ENCODE measurements at places on chromosomes 2 and 18.

- no peak for DNase-seq
These were observed 66.4 kb downstream of the MCFD2 start for GRCh38 chr2:46849046-46849715.

DNA sequence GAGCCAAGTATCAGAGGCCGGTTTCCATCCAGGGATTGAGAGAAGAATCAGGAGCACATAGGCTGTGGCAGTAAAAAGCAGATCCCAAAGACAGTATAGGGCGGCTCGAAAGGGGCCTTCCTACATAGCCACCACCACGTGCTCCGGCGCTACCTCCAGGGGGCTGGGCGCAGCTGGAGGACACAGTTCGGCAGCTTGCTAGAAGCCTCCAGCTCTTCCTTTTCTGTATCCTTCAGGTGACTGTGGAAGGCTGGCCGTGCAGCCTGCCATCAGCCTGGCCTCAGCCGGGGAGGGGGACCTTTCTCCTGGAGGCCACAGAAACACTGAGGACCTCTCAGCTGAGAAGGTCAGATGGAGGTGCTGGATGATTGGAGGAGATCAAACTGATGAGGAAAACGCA, 183.6 kb upstream of the GLI2 start:
- no peak for DNase-seq

- no peak for DNase-seq
These were observed 143.6 kb upstream of the ZSWIM2 start for GRCh38 chr2:186992597-186992996.

- no peak for DNase-seq
These were observed 208.0 kb upstream of the FBXO11 start for GRCh38 chr2:48114256-48114655.

DNA sequence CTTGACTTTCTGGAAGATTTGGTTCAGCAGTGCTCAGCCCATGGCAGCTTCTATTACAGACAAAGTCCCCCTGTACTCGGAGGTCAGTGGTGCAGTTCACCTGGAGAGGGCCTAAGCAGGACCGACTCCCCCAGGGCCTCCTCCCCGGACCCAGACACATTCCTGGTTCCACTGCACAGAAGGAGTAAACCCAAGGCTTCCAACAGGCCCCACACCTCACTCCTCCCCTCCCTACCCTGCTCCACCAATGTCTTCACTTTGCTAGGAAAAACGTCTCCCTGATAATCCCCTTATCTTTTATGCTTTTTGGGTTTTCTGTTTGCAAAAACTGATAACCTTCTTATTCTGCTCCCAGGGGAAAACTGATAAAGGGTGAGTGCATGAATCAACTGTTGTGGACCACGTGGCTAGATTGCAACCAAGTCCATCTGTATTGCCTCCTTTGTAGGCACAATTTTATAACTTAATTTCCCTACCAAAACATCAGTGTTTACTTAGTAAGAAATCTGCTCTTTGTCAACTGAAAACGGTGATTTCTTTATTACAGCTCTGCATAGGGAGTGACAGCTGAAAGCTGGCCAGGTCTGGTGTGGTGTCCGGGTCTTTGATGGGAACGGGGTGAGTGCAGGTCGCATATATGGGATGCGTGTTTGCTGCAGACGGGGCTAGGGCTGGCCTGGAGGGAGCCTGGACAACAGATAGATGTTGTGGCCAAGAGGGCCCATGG, 202.5 kb downstream of the GLI2 start:
- no peak for DNase-seq

All from Jurkat, Clone E6-1 (cell line).